ENCODE measurements at places on chromosomes 6 and 20. TPM values are rescaled to one million over a fixed set of nuclear protein-coding genes. Genes with fewer than 3 reads are reported as not detected.

The ELOVL2 gene
- not detected for total RNA-seq

- no peak for DNase-seq
Measured at GRCh38 chr6:101279410-101279809, 114.1 kb upstream of the GRIK2 start.

- no peak for DNase-seq
Measured at GRCh38 chr6:56311061-56311460, 63.7 kb upstream of the COL21A1 start.

The RBBP8NL gene
- not detected for total RNA-seq

- no peak for DNase-seq
Measured at GRCh38 chr6:167053895-167054530, 54.8 kb downstream of the CEP43 start.

DNA sequence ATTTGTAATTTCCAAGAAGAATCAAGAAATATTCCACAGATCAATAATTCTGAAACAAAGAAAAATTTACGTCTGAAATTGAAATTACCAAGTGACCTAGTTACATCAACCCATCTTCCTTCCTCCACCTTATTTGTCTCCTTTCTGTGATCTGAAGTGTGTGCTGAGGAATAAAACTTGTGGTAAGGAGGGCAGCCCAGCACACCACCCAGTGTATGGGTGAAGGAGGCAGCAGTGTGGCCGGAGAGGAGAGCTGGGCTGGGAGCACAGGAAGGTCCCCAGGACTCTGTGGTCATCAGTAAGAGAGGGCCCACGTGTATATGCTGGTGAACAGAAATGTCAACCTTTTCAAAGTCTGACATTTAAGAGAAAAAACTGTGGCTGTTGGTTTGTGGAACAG, 11.3 kb upstream of the CCR6 start:
- DNase-seq: no peak

- no peak for DNase-seq
Measured at GRCh38 chr6:29887330-29887818, 55.0 kb upstream of the HLA-A start.

DNA sequence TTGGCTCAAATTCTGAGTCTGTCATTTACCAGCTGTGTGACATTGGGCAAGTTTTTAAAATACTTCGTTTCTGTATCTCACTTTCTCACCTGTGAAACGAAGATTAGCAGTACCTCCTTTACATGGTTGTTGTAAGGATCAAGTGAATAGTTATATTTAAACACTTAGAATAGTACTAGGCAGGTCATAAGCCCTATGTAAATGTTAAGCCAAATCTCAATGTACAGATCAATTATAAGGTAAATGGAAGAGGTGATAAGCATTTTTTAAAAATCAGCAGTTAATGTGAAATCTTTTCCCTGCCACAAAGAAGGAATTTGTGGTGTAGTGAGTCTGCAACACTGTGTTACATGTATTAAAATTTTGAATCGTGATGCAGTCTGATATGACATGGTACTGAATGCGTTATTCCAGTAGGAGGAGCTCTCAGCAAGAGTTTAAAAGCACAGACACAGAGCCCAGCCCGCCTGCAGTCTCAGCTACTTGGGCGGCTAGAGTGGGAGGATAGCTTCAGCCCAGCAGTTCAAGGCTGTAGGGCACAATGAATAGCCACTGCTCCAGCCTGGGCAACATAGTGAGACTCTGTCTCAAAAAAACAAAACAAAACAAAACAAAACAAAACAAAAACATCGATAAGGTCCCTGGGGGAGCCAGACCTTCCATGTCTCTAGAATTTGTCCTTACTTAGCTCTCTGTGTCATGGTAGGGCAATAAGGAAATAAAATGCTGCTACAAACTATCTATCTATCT, 46.0 kb downstream of the GTF2H5 start:
- peak; percentile 63 for DNase-seq

DNA sequence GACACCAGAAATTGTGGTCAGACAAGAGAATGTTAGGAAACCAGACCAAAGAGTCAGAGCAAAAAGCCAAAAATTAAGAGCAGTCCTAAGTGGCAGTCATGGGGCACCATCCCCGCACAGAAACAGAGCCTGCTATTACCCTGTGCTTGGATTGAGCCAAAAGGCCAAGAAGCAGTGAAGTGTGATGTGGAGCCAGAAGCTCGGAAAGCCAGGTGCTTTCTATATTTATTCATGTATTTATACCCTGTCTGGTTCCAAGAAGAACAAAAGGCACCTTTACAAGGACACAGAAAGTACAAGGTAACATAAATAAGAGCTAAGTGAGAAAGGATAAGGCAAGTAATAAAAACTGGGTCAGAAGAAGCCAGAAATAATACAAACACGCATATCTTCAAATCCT, 336.2 kb upstream of the CNR1 start:
- no peak for DNase-seq

The C20orf96 gene
- 9.7 TPM for total RNA-seq

DNA sequence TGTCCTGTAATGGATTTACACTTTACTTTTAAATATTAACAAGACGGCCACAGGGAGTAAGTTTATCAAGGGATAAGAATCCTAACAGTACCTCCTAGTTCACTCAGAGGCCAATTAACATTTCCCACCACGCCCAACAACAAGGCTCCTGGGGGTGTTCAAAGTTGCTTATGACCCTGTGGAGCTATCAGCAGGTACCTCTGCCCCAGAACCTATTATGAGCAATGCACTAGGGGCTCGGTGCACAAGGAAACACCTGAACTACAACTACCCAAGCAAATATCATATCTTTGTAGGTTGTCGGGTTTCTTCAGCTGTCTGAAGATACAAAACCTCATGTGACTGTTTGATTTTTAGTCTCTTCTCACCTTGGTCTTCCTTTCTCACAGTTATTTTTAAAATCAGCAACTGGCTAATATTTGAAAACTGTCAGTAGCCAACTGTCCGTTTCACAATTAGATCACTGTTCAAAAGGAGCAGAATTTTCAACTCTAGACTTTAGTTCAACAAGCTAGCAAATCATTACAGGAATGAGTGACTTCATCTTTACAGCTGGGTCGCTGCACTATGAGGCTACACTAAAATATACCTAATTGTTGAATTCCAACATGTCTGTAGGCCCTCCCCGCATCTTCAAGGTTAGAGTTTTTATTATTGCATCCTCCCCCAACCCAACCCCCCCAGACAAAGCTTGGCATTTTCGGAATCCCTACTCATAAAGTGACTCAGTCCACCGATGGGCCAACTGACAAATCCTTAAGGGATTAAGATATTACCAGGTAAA, 38.1 kb downstream of the B4GALT5 start:
- no peak for DNase-seq

The LINC00237 gene
- not detected for total RNA-seq

GRCh38 chr20:7657569-7657968, 282.7 kb downstream of the HAO1 start:
- DNase-seq: no peak

- DNase-seq: peak; percentile 78
Measured at GRCh38 chr6:21914121-21914973, 320.8 kb downstream of the SOX4 start.

DNA sequence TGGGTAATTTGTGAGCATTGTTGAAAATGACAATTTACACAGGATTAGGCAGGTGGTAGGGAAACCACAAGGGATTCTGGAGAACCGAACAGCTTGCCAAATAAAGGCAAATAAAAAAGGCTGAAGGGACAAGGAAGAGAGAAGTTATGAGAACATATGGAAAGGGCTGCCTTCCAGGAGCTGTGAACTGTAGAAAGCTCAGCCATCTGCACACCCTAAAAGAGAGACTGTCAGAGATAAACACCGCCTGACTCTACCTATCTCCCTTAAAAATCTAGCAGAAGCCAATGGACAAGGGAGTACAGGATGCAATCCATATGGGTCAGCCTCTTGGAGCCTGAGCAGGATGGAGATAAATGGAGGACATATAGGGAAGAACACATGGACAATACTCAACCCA, 12.7 kb upstream of the SLC17A1 start:
- no peak for DNase-seq

- DNase-seq: peak; percentile 54
Measured at GRCh38 chr6:69019832-69020231, 384.8 kb downstream of the ADGRB3 start.

DNA sequence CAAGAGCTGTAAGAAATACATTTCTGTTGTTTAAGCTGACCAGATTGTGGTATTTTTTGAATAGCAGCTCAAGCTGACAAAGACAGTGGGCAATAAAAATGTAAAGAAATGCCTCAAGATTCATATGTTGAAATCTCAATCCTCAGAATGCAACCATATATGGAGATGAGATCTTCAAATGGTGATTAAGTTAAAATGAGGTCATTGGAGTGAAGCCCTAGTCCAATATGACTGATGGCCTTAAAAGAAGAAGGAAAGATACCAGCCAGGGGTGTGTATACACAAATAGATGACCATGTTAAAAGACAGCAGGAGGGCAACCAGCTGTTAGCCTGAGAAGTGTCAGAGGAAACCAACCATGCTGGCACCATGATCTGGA, 7.1 kb upstream of the DDO start:
- no peak for DNase-seq

GRCh38 chr6:167077241-167077932, 45.5 kb upstream of the CCR6 start:
- DNase-seq: no peak

- DNase-seq: no peak
Measured at GRCh38 chr6:47335466-47335865, 25.8 kb upstream of the TNFRSF21 start.

The RAB44 gene
- not detected for total RNA-seq

- DNase-seq: no peak
Measured at GRCh38 chr6:166446146-166446545, 63.4 kb upstream of the MPC1 start.

GRCh38 chr6:162273986-162274385, 453.6 kb downstream of the PRKN start:
- DNase-seq: no peak

The CD93 gene
- 604 TPM for total RNA-seq

- no peak for DNase-seq
Measured at GRCh38 chr20:17935186-17935585, 33.4 kb downstream of the SNX5 start.

The C6orf132 gene
- 2.1 TPM for total RNA-seq

Data from glomerular endothelial cell (primary cell).